ENCODE measurements at places on chromosomes 7 and 10.

DNA sequence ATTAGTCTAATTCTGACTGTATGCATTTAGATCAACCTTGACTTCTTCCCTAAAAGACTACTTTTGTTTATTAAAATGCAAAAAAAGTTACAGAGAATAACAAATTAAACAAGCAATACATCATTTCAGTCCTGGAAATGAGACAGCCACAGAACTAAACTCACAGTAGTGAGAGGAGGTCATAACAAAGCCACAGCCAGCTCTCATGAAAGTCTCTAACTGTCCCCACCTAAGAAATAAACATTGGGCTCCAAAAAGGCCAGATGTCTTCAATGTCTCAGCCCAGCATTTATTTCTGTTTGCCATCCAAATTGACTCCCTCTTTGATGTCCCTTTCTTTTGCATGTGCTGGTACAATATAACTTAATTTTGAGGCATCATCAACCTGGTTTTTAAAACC, 74.4 kb downstream of the NHLRC2 start:
- ATAC-seq: no peak

DNA sequence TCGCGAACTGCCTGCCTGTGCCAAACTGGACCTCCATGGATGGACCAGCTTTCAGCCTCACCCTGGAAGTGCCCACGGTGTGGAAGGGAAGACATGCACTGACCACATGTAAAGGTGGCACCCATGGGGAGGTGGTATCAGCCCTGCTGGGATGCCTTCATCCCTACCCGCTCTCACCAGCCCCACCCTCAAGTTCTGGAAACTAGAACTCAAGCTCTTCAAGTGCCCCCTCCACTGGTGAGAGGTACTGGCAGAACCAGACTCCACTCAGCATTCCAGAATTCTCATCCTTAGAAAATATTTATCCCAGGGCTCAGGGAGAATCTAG, 5.9 kb downstream of the ZNF488 start:
- no peak for ATAC-seq

DNA sequence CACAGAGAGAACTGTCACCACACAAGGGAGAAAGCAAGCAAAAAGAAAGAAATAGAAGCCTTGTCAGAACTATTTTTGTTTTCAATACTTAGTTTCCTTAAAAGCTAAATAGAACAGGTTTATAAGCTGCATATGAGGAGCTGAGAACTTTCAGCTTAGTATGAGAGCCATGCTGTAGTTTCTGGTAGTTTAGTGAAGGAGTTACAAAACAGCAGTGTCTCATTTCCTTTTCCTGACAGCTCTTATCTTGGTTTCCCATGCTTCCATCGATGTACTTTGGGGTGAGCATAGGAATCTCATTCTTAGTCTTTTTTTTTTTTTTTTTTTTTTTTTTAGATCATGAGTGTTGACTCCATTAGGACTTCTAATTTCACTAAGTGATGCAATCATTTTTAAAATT, 8.6 kb upstream of the CHRM2 start:
- no peak for ATAC-seq

DNA sequence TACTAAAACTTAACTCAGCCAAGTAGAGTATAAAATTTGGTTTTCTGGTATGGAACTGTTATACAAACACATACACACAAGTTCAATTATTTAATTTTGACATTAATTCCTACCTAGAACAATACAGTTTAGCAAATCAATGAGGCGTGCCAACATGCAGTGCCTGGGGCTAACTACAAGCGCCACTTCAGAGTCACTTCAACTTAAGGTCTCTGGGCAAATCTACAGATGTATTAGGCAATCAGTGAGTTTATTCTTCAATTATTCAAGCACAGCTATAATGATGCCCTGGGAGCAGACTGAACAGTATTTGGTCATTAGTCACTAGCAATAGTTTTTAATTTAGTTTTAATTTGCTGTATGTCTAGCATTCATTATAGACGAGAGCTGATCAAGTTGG, 51.6 kb downstream of the HIBADH start:
- no peak for ATAC-seq

- no peak for ATAC-seq
Measured at GRCh38 chr10:63260103-63260859, 127.2 kb downstream of the NRBF2 start.

DNA sequence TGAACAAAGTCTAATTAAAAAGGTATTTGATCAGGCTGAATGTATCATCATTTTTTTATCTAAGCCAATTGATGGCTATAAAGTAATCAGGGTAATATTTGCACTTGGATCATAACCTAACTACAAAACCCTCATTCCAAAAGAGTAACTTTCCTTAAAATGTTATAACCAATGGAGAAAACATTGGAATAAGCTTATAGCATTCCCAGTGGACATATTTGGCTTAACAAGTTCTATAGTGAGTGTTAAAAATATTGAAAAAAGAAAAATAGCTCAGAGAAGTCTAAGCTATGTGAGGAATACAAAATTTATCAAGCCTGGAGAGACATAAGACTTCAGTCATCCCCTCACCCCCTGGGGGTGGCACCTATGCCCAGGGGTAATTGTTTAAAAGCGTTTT, 358.8 kb downstream of the LRRTM3 start:
- no peak for ATAC-seq

DNA sequence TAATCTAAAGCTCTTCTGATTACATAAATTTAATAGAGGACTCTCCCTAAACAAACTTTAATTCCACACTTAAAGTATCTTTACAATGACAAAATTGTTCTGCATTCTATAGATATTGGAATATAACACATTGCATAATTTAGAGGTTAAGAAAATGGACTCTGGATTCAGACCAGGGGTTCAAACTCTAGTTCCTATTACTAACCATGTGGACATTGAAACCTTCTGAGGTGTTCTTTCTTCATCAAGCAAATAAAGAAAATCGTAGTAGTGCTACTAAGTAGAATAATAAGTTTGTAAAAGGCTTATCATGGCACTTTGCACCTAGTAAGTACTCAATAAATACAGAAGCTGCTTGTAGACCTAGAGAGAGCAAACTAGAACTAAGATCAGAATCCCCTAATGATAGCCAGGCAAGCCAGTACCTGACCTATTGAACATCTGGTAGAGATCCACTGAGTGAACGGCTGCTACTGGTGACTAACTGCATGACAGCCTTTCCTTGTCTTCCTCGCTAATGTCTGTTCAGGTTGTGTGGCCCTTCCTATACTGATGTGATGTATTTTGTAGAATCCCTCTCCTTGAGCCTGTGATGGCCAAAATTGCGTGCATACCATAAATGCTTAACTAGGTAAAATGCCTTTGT, 430.3 kb downstream of the KCNMA1 start:
- ATAC-seq: no peak

- ATAC-seq: no peak
Measured at GRCh38 chr10:14560791-14561765, 213.6 kb downstream of the FAM107B start.

DNA sequence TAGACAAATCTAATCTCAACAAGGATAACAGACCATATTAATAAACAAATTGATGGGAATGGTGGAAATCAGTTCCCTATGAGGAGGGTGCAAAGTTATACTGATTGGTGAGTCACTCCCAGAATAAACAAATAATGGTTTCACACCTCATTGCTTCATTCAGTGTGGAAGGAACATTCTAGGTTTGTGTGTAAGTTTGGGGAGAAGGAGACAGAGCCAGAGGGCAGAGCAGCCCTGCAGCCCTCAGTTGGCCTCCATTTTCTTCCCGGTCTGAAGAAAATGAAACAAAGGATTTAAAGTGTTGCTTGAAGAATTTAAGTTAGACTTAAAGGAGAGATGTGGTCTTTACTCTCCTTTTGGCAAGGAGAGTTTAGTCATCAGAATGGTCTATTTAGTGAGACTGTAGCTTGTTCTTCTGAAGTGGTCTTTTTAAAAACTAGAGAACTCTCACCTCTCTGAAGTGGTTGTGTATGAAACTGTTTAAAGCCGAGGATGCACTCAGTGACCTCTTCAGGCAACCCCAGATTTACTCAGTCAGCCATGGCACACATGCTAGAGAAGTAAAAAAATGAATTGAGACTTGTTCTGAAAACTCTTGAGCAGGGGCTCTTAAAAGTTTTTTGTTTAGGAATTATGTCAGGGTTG, 27.2 kb downstream of the IKZF1 start:
- ATAC-seq: peak; percentile 81

DNA sequence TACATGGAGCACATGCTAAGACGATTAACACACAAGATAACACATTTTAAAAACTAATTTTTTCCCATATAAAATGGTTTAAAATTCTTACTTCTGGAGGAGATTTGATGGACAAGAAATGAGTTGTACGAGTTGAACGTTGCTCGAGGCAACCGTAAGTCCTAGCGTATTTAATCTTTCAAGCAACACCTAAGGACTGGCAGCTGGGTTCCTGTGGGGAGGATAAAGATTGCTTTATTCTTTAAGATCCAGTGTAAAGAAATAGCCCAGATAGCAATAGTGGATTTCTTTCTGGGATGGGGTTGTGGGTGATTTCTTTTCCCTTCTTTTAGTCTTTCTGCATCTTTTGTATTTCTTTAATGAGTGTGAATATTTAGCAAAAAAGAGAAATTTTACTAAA, 9.8 kb downstream of the TBXAS1 start:
- no peak for ATAC-seq

- peak; percentile 85 for ATAC-seq
Measured at GRCh38 chr7:134865001-134865845, 85.8 kb downstream of the CALD1 start.

DNA sequence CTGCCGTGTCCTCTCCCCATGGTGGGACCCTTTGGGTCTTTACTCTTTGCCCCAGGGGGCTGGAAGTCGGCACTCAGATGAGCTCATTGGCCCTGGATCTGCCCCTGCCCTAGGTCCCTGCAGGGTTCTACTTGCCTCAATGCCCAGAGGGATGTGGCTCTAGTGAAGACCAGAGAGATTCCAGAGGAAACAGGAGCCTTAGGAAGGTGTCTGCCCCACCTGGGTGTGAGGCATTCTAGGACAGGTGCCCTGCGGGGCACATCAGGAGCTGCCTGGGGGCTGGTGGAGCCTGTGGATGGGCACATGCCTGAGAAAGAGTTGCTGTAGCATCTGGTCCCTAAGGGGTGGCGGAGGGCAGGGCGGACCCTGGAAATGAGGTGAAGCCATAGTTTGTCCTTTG, 128.6 kb downstream of the ADCY1 start:
- no peak for ATAC-seq

DNA sequence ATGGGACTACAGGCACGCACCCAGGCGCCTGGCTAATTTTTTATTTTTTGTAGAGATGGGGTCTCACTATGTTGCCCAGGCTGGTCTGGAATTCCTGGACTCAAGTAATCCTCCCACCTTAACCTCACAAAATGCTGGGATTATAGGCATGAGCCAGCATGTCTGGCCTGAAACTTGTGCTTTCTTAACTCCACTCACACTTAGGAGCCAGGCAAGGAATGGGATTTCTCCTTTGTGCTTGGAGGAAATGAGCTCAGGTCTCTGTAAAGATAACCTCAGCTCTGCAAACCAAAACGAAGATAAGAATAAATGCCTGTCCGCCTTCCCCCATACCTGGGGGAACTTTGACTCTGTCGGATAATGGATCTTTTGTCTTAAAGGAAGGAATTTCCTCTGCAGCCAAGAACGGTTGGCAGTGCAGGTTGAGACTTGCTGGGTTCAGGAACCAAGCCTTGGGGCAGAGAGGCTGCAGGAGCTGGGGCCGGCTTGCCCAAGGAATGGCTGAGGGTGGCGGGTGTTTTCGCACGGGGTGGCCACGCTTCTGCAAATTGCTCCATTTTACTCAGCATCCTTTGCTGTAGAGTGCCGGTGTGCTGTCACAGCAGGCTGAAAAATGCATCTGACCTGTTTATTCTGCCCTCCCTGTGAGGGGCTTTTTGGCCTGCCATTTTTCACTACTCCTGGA, 174.2 kb downstream of the KIAA1217 start:
- peak; percentile 79 for ATAC-seq

GRCh38 chr7:101859411-101860106, 42.1 kb downstream of the CUX1 start:
- no peak for ATAC-seq

GRCh38 chr7:150909200-150909995, 57.1 kb downstream of the AOC1 start:
- ATAC-seq: peak; percentile 69

- ATAC-seq: no peak
Measured at GRCh38 chr10:79044036-79044632, 24.6 kb upstream of the ZMIZ1 start.

GRCh38 chr10:97708976-97709946, 4.3 kb upstream of the MARVELD1 start:
- ATAC-seq: no peak

- no peak for ATAC-seq
Measured at GRCh38 chr7:103387242-103387641, 39.8 kb downstream of the PSMC2 start.
